ENCODE measurements at places on chromosomes 12 and 14.

- DNase-seq = no peak
- H3K27me3 ChIP-seq = peaks cover 11% of the 10 kb centered on the region
- H3K4me1 ChIP-seq = no peaks in the 10 kb centered on the region
- H3K36me3 ChIP-seq = no peaks in the 10 kb centered on the region
- H3K4me3 ChIP-seq = no peak overlapping the region
- H3K27ac ChIP-seq = no peak overlapping the region
These were observed 37.8 kb upstream of the C12orf75 start for GRCh38 chr12:105292705-105293104.

- DNase-seq = no peak
- no peak overlapping the region for H3K27ac ChIP-seq
- no peaks in the 10 kb centered on the region for H3K4me1 ChIP-seq
- H3K27me3 ChIP-seq = no peaks in the 10 kb centered on the region
- H3K4me3 ChIP-seq = no peak overlapping the region
These were observed 214.3 kb upstream of the PDE3A start for GRCh38 chr12:20154052-20154451.

GRCh38 chr14:99260116-99260515 lies 11.9 kb downstream of the BCL11B start:
- H3K27me3 ChIP-seq = peaks cover 57% of the 10 kb centered on the region
- H3K27ac ChIP-seq = no peak overlapping the region
- DNase-seq = no peak
- H3K4me3 ChIP-seq = no peak overlapping the region

GRCh38 chr14:100540141-100540925 lies 46.9 kb downstream of the BEGAIN start:
- H3K4me3 ChIP-seq = no peak overlapping the region
- H3K36me3 ChIP-seq = no peaks in the 10 kb centered on the region
- no peaks in the 10 kb centered on the region for H3K4me1 ChIP-seq
- H3K27ac ChIP-seq = no peak overlapping the region
- H3K27me3 ChIP-seq = peaks cover 4% of the 10 kb centered on the region

DNA sequence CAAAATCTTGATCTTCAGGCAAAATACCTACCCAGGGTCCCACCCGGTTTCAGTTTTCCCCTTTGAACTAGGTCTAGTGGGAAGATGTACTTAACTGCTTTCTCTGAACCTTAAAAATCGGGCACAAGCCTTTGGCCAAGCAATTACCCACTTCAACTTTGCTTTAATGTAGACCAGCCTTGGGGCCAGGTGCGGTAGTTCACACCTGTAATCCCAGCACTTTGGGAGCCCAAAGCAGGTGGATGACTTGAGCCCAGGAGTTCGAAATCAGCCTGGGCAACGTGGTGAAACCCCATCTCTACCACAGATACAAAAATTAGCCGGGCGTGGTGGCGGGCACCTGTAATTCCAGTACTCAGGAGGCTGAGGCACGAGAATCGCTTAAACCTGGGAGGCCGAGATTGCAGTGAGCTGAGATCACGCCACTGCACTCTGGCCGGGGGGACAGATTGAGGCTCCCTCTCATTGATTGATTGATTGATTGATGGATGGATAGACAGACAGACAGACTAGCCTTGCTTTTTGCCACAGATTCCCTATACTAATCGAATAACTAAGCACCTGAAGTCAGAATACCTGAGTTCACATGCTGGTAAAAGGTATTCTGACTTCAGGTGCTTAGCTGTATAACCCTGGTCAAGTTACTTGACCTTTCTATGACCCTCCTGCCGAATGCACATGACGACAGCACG lies 1.9 kb downstream of the CLIP1 start:
- H3K36me3 ChIP-seq = peaks cover 5% of the 10 kb centered on the region
- peak overlapping the region; percentile 90 for H3K27ac ChIP-seq
- H3K4me3 ChIP-seq = peak overlapping the region; percentile 91

- H3K27me3 ChIP-seq = peaks cover 12% of the 10 kb centered on the region
- H3K4me3 ChIP-seq = peak overlapping the region; percentile 76
- H3K36me3 ChIP-seq = no peaks in the 10 kb centered on the region
- H3K4me1 ChIP-seq = peaks cover 16% of the 10 kb centered on the region
These were observed 589 bp upstream of the ZNF219 start for GRCh38 chr14:21098892-21099595.

DNA sequence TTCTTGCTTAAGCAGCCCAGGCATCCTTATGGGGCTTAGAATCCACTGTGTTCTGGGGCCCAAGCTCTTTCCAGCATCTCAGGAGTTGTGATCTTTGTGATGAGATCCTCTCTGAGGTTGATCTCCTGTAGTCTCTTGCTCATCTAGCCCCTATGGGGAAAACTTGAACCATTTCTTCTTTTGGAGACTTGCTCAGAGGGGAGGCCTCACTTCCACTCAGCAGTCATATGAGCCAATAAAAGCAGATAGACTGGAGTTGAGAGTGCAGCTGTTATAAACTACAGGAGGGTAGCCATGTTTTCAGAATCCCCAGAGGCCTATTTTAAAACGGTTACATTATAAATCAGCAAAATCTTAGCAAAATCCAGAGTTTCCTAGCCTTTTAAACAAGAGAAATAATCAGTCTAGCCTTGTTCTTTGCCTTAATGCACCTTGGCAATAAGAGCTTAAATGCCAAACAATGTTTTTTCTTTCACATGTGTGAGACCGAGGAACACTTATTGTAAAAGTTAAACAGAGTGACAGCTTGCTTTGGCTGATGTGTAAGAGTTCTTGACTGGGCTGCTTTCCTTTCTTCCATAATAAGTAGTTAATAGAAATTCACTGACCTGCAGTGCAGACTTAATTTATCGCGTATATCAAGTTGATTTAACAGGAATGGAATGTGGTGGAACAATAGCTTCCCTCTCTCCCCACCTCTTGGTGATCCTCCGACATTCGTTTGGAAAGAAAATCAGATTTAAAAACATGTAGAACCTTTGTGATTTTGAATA lies 168.3 kb downstream of the NEDD1 start:
- no peaks in the 10 kb centered on the region for H3K4me1 ChIP-seq
- DNase-seq = no peak
- H3K4me3 ChIP-seq = no peak overlapping the region

DNA sequence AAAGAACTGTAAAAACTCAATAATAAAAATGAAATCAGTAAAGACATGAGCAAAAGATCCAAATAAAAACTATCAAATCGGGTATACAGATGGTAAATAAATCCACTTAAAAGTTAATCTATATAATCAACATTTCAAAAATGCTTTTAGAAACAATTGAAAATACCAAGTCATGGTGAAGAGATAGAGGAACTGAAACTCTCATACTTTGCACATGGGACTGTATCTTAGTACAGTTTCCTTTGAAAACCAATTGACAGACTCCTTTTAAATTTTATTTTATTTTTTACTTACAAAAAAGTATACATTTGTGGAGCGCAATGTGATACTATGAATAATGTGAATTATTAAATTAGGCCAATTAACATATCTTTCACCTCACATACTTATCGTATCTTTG lies 98.6 kb upstream of the FAR2 start:
- H3K27me3 ChIP-seq = no peaks in the 10 kb centered on the region
- no peak overlapping the region for H3K4me3 ChIP-seq
- no peak overlapping the region for H3K27ac ChIP-seq
- no peaks in the 10 kb centered on the region for H3K36me3 ChIP-seq
- H3K4me1 ChIP-seq = peaks cover 1% of the 10 kb centered on the region

- no peak overlapping the region for H3K4me3 ChIP-seq
- no peak for DNase-seq
- H3K27me3 ChIP-seq = no peaks in the 10 kb centered on the region
- H3K36me3 ChIP-seq = peaks cover 29% of the 10 kb centered on the region
- H3K4me1 ChIP-seq = no peaks in the 10 kb centered on the region
These were observed 139.2 kb downstream of the RBM19 start for GRCh38 chr12:113826805-113827538.

DNA sequence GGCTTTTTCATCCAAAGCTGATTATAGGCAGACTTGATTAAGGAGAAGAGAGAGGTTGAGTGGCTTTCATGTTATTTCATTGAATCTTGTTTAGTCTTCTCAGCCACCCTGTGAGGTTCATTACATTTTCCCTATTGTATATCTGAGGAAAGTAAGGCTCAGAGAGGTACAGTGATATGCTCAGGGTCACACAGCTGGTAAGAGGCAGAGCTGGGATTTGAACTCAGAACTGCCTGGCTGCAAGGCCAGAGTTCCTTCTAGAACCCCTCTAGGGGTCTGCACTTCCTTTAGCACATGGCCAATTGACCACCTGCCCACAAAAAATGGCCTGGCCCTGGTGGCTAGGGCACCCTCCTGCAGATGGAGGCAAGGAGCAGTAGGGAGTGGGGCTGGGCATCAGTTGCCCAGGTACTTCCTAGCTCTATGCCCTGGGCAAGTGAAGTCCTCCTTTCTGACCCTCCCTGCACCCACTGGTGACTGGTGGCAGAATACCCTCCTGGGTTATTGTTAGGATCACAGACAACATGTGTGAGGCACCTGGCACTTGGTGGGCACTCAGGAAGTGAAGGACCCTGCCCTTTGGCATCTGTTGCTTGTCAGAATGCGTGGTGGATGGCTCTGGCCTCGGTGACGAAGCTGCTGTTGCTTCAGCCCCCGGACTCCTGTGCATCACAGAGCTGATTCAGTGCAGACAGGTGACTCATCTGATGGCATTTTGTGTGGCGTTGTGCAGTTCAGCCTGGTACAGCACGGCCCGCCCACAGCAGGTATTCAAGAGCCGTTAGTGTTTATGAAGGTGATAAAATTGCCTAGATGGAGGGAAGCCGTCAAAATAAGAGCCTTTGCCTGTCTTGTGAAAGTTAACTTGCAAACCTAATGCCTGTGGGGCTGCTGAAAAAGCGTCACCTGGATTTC lies 115.8 kb downstream of the SLC25A47 start:
- H3K4me1 ChIP-seq = peaks cover 1% of the 10 kb centered on the region
- no peaks in the 10 kb centered on the region for H3K36me3 ChIP-seq
- H3K27ac ChIP-seq = no peak overlapping the region
- no peak overlapping the region for H3K4me3 ChIP-seq
- H3K27me3 ChIP-seq = no peaks in the 10 kb centered on the region
- no peak for DNase-seq

DNA sequence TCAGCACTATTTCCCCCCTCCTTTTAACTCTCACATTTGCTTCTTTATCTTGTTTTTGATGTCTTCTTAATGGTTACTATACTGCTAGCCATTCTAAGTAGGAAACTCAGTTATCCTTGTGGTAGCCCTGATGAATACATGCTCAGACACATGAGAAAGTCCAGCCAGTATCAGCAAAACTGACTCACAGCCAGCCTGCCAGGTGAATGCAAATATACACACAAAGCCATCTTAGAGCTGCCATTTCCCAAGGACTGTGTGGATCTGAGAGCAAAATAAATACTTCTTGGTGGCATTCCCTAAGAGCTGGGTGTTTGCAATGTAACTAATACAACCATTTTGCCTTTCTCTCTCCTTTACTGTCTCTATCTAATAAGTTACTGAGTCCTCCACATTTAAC lies 455.2 kb downstream of the CCER1 start:
- no peaks in the 10 kb centered on the region for H3K27me3 ChIP-seq
- no peaks in the 10 kb centered on the region for H3K4me1 ChIP-seq
- no peaks in the 10 kb centered on the region for H3K36me3 ChIP-seq
- no peak overlapping the region for H3K4me3 ChIP-seq
- H3K27ac ChIP-seq = no peak overlapping the region
- no peak for DNase-seq

DNA sequence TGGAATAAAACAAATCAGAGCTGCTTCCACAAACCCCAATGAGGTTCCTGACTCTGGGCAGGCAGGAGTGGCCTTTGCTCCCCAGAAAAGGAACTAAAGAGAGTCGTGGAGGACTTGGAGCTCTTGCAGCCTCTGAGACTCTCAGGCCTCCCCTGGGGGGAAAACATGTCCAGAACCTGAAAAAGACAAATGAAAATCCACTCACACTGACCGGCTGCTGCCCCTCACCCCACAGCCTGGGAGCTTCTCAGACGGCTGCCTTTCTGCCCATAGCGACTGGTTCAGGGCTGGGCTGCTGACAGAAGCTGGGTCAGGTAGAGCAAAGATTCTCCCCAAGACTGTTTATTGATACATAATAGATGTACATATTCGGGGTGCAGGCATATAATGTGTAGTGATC lies 356.0 kb downstream of the ADGRD1 start:
- H3K4me3 ChIP-seq = no peak overlapping the region
- no peak overlapping the region for H3K27ac ChIP-seq
- no peak for DNase-seq

DNA sequence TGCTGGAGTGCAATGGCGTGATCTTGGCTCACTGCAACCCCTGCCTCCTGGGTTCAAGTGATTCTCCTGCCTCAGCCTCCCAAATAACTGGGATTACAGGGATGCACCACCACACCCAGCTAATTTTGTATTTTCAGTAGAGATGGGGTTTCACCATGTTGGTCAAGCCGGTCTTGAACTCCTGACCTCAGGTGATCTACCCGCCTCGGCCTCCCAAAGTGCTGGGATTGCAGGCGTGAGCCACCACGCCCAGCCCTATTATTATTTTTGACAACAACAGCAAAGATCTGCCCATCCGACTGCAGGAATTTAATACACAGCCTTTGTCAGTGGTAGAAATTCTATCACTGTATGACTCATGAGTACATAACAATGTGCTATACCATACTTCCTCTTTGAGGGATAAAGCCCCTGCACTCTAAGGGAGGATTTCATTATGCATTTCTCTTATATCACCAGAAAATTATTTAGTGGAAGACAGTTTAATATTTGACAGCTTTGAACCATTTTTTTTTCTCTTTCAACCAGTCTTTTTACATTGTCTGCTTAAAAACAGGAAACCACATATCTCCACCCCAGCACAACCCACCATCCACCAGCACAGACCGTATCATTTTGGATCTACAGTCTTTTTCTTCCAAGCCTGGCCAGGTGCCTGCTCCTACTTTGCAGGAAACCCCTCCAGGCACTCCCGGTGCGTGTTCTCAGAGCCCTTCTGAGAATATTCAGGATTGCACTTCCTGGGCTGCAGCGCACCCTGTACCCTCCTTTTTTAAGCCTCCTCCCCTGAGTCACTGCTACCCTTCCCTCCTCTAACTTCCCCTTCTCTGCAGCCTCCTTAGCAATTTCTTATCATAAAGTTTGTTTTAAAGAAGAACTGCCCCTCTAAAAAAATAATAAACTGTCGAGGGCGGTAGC lies 594 bp downstream of the ARHGDIB start:
- no peaks in the 10 kb centered on the region for H3K27me3 ChIP-seq
- peak; percentile 41 for DNase-seq
- H3K4me1 ChIP-seq = peaks cover 78% of the 10 kb centered on the region
- H3K36me3 ChIP-seq = peaks cover 42% of the 10 kb centered on the region

- no peak overlapping the region for H3K27ac ChIP-seq
- no peak overlapping the region for H3K4me3 ChIP-seq
- H3K27me3 ChIP-seq = no peaks in the 10 kb centered on the region
- H3K4me1 ChIP-seq = no peaks in the 10 kb centered on the region
- no peaks in the 10 kb centered on the region for H3K36me3 ChIP-seq
These were observed 115.7 kb upstream of the GSC start for GRCh38 chr14:94885481-94886155.

- no peaks in the 10 kb centered on the region for H3K27me3 ChIP-seq
- H3K36me3 ChIP-seq = peaks cover 16% of the 10 kb centered on the region
- peak overlapping the region; percentile 15 for H3K27ac ChIP-seq
- peaks cover 53% of the 10 kb centered on the region for H3K4me1 ChIP-seq
- no peak for DNase-seq
These were observed 75.2 kb upstream of the TMCC3 start for GRCh38 chr12:94725375-94726168.
